ENCODE measurements at places on chromosomes 12 and 14. TPM values are rescaled to one million over a fixed set of nuclear protein-coding genes. Genes with fewer than 3 reads are reported as not detected.

The C2CD5 gene
- total RNA-seq, result 15.7 TPM

DNA sequence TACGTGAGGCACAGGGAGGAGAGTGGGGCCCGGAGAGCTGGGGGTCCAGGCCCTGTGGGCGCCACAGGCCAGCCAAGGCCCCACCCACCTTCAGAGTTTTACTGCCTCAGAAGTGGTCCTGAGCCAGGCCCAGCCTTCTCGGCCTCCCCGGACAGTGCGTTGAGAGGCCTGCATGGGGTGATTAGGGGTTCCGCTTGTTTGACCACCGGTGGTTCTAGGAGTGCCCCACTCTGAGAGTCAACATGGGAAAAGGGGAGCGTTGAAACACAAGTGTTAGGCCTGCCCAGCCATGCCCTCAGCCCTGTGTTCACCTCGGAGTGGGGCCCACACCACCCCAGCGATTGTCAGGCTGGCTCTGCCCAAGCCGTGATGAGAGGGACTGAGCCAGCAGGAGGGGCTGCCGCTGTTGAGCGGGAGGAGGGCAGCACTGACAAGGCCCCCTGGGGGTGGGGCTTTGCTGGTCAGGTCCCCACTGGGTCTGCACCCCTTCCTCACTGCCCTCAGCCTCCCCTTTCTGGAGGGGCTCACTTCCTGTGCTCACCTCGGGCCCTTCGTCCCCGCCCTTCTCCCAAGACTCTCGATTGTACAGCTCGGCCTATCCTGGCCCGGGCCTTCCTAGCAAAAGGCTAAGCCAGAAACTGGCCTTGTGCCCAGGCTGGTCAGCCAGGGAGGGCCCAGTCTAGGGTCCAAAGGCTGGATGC is 4.8 kb downstream of the CKB start:
- no peak for DNase-seq

DNA sequence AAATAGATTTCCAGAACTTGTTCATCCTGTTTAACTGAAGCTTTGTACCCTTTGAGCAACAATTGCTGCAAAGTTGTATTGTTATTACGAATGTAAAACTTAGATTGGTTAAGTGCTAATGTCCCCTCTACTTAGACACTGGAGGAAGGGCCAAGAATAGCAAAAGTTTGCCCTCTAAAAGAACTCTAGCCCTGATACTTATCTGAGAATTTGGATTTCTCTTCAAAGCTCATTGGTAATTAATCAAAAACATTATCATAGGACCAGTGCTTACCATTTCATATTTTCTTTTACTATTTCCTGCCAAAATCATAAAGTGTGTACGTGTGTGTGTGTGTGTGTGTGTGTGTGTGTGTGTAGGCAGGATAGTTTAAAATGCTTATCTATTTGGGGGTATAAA is 58.2 kb downstream of the LMNTD1 start:
- no peak for DNase-seq

DNA sequence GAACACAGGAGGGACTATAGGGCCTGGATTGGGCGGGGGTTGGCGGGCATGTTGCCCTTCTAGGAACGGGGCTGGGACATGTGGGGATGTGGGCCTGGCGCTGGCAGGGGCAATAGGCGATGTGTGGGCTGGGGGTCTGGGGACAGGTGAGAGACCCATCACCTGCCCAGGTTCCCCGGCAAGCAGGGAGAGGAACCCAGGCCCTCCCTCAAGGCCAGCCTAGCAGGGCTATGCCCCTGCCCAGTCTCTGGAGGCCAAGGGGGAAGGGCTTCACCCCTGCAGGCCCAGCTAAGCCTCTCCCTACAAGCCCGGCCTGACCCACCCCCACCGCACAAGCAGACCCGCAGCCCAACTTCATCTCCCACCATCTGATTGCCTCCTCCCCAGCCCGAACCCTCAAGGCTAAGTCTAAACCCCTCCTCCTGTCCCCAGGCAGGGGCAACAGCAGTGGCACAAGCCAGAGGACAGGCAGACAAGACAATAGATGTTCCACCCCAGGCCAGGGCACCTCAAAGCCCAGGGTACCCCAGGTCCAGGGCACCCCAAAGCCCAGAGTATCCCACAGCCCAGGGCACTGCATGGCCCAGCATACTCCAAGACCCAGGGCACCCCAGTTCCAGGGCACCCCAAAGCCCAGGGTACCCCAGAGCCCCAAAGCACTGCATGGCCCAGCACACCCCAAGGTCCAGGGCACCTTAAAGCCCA is 6.5 kb downstream of the JAG2 start:
- DNase-seq, result no peak

DNA sequence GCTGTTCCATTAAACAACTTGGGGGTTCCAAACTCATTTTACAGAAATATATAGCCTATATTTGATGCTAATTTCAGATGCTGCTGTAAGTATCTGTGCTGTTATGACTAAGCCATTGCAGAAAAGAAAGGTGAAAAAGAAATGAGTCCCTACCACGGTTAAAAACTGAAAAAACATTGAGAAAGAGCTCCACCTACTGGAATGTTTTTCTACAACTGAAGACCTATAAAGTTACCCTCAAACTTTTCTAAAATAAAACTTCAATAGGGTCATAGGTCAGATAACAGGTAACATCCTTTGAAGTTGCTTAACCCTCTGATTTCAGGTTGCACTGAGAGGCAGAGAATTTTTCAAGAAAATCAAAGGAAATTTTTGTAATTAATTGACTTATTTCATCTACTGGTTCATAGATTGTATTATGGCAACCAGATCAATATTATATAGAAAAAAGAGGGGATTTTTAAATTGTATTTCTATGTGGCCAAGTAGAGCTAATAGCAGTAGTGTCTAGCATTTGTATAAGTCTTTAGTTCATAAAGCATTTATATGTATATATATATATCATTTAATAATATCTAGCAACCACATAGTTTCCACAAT is 279.9 kb downstream of the RPS29 start:
- DNase-seq, result peak; percentile 33

The RNASE3 gene
- total RNA-seq, result not detected

The CLEC9A gene
- total RNA-seq, result not detected

The TPH2 gene
- total RNA-seq, result not detected

All from SK-MEL-5 (cell line).